ENCODE measurements at places on chromosomes 6 and 20.

DNA sequence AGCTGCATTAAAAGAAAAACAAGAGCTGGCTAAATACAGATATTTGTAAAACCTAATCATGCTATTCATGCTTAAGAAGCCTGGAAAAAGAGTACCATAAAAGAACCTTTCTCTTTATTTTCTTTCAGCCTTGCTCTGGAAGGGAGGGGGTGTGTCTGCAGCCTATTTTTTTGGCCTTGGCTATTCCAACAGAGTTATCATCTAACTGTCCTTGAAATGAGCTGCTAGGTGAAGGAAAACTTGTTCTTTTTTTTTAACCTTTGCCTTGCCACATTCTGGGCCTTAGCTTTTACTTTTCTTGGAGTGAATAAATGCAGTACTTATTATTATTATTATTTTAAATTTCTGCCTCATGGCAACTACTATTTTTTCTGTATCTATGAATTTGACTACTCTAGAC, 224.9 kb upstream of the SYNCRIP start:
- no peak for DNase-seq

DNA sequence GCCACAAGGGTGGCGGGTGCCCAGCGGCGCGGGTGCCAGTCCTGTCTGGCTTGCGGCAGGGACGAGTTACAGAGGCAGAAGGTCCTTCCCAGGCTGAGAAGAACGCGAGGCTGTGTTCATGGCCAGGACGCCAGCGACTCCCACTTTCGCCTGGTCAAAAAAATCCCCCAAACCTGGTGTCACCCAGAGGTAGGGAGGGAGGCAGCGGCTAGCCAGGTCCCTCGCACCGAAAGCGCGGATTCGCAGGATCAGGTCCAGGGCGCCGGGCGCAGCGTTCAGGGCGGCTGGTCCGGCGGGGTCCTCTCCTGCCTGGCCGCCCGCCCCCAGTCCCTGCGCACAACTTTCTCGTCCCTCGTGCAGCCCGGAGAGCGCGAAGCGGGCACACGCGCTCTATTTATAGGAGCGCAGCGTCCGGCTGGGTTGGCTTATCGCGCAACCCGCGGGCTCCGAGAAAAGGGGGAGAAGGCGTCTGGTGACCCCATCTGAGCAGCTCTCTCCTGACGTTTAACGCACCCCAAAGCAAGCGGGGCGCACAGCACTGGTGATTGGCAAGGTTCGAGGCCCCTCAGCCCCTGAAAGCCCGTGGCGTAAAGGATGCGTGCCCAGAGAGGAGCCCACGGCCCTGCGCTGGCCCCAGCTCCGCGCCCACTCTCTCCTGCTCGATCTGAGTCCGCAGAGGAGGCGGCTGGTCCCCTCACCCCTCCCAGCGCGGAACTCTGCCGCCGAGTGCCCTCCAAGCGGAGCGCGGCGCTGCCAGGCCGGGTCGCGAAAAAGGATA, 519 bp downstream of the CBLN4 start:
- DNase-seq, result no peak

DNA sequence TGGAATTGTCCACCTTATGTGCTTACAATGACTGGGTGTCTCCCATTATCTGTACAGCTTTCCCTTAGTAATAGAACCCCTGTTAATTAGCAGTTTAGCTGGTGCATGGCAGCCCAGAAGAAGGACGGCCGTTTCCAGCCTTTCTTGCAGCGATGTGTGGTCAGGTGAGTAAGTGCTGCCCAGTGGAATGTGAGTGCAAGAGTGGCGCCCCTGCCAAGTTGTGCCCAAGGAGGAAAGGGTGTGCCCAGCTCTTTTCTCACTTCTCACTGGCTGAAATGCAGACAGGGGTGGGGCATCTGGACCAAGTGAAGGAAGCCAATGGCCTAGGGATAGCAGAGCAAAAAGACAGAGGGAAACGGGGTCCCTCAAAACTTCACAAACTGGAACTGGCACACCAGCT, 296.8 kb downstream of the PREX1 start:
- no peak for DNase-seq

DNA sequence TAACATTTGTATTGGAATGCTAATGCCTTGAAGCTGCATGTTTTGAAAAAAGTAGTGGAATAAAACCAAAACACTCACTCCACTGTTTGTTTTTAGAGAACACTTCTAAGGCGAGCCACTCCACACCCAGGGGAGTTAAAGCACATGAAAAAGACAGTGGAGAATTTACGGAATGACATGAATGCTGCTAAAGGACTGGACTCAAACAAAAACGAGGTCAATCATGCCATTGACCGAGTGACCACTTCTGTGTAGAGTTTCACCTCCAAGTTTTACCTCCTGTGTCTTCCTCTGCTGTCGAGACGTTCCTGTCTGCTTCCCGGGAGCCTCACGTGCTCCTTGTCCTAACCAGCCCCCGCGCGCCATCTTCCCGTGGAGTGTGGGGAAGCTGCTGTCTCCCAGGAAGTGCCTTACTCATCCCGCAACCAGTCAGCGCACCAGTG, 127.8 kb downstream of the LRRC1 start:
- no peak for DNase-seq

- no peak for DNase-seq
These were observed 10.4 kb downstream of the CEP57L1 start for GRCh38 chr6:109105681-109106080.

- DNase-seq, result no peak
These were observed 38.9 kb upstream of the SLC4A11 start for GRCh38 chr20:3277686-3278465.

DNA sequence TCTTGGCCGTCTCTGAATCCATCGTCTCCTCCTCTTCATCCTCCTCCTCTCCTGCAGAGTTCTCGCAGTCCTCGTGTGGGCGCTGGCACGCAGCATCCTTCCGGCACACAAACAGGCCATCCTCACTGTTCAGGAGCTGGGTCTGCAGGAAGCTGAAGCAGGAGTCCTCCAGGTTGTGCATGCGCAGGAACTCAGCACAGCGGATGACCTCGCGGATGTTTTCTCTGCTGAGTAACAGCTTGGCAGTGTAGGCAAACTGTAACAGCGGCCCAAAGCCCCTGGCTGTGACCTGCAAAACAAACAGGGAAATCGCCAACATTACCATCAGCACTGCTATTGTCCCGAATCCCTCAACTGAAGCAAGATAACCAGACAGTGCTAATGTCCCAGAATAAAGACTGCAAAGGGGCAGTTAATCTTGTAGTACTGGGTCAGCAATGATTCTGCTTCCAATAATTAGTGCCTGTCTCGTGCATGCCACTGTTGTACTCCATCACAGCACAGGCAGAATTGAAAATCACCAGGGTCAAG, 57.4 kb downstream of the GJA10 start:
- DNase-seq, result no peak

Data from stimulated activated CD4-positive, alpha-beta T cell treated with anti-CD3 and anti-CD28 coated beads, TNF-alpha, amount 100 ng/mL, for 24 hours (primary cell).